ENCODE measurements at places on chromosomes 2 and 18. TPM values are rescaled to one million over a fixed set of nuclear protein-coding genes. Genes with fewer than 3 reads are reported as not detected.

G6PC2 gene
- total RNA-seq = not detected

KRTCAP3 gene
- 26.1 TPM for total RNA-seq

SH3RF3 gene
- total RNA-seq = 2.5 TPM

TANC1 gene
- 134 TPM for total RNA-seq

NR4A2 gene
- 2.1 TPM for total RNA-seq

DSC3 gene
- 29.1 TPM for total RNA-seq

RAB31 gene
- total RNA-seq = 21.8 TPM

TFCP2L1 gene
- total RNA-seq = 0.16 TPM

REG3G gene
- not detected for total RNA-seq

SLC16A14 gene
- total RNA-seq = 10.1 TPM

GPR45 gene
- not detected for total RNA-seq

PROM2 gene
- total RNA-seq = 20.3 TPM

ESPNL gene
- 0.38 TPM for total RNA-seq

RAB17 gene
- total RNA-seq = 11.0 TPM

CFAP221 gene
- 4.5 TPM for total RNA-seq

ARHGAP28 gene
- 161 TPM for total RNA-seq

TXNDC2 gene
- 0.29 TPM for total RNA-seq

CRYGC gene
- not detected for total RNA-seq

SCN7A gene
- 2.2 TPM for total RNA-seq

LCT gene
- not detected for total RNA-seq

DAPL1 gene
- total RNA-seq = not detected

SPATA3 gene
- total RNA-seq = not detected

WNT10A gene
- total RNA-seq = 53.2 TPM

GTF2A1L gene
- not detected for total RNA-seq

AFF3 gene
- total RNA-seq = 14.4 TPM

HES6 gene
- total RNA-seq = 4.3 TPM

DNAJC5G gene
- 0.18 TPM for total RNA-seq

FSIP2 gene
- 28.7 TPM for total RNA-seq

GPAT2 gene
- total RNA-seq = not detected

RAMP1 gene
- 2.0 TPM for total RNA-seq

THSD7B gene
- total RNA-seq = 0.16 TPM

TMEM182 gene
- total RNA-seq = 7.1 TPM

TEX44 gene
- total RNA-seq = not detected

SEPTIN2 gene
- 508 TPM for total RNA-seq

GAREM2 gene
- 26.4 TPM for total RNA-seq

HADHA gene
- total RNA-seq = 97.4 TPM

CNDP1 gene
- 0.75 TPM for total RNA-seq

PPM1B gene
- 37.4 TPM for total RNA-seq

HRH4 gene
- not detected for total RNA-seq

ZNF142 gene
- total RNA-seq = 34.1 TPM

CPLX4 gene
- total RNA-seq = not detected

MATN3 gene
- total RNA-seq = 2.1 TPM

AGXT gene
- total RNA-seq = not detected

GATA6 gene
- total RNA-seq = 106 TPM

SCTR gene
- 0.97 TPM for total RNA-seq

ASXL3 gene
- total RNA-seq = 36.7 TPM

PLCL1 gene
- 2.0 TPM for total RNA-seq

Data from mesothelial cell of epicardium (in vitro differentiated cells).